Body of pancreas (tissue), 4 donors: ENCODE measurements at places on chromosomes 1 and 21.

- DNase-seq = peak; percentile 79
Measured at GRCh38 chr1:225911191-225912130, 12.6 kb downstream of the PYCR2 start.

GRCh38 chr1:76511558-76512179, 355.6 kb upstream of the ST6GALNAC5 start:
- no peak for DNase-seq

DNA sequence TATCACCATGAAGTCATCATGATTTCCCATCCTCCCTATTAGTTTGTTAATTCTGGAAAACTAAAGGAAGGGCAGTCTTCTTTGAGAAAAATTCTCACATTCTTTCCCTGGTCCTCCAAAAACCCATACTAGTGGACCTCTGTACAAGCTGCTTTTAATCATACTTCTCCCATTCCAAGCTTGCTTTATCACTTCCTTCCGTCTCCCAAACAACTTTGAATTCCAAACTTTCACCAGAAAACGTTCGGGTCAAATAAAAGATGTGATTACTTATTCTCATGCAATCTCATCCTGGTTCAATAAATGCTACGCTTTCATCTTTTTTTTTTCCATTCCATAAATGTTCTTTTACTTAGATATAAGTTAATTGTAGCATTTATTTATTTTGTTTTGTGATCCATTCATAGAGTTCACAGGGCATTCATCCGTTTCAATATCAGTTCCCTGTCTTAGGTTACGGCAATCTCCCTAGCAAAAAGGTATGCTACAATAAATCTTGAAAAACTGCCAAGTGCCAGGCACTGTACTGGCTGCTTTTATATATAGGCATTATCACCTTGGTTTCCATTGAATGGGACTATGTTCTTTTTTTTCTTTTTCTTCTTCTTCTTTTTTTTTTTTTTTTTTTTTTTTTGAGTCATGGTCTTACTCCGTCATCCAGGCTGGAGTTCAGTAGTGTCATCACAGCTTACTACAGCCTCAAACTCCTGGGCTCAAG, 100.2 kb upstream of the GREM2 start:
- no peak for DNase-seq

- no peak for DNase-seq
Measured at GRCh38 chr1:170481000-170481399, 51.0 kb upstream of the GORAB start.

DNA sequence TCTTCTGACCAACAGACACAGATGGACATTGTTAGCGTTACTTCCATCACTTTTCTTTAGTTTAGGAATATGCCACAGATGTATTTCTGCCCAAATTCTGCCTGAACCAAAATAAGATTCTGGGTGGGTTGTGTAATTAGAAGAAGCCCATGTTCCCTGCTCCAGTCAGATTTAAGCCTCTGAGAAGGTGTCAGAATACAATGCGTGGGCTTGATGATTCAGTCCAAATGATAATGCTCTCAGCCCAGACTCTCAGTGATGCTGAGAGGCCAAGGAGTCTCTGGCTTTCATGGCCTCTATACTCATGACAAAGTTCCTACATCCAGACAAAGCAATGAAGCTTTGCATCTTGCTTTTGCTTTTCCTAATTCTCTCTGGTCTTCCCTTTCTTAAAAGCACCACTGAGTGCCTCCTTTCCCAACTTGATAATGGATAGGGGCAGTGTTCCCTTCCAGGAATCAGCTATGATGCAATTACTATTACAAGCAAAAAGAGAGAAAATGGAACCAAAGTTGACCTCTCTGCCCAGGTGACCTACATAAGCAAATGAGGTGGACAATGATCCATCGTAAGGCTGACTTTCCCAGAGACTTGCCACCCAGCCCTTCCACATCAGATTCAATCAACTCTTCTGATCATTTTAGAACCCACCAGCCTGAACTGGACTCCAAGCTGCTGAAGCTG, 8.8 kb downstream of the SEC16B start:
- DNase-seq = no peak

- no peak for DNase-seq
Measured at GRCh38 chr1:10834770-10835412, 38.4 kb upstream of the CASZ1 start.

GRCh38 chr1:57576756-57577155, 152.9 kb upstream of the DAB1 start:
- peak; percentile 12 for DNase-seq

DNA sequence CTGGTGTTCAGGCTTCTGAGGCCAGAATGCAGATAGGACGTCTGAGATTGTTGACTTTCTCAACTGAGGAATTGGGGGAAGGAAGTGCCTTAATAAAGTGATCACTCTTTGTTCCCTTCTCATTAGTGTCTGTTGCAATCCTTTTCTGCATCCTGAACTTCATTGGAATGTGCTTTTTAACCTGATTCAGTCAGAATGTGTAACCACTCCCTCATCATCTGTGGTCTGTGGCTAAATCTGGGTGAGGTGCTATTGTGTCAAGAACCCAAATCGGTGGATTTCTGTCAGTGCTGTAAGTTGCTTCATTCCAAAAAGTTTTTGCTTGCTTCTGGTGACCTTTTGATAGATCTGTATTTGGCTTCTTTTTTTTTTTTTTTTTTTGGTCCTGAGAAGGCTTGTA, 38.2 kb downstream of the ARID1A start:
- DNase-seq = no peak

- peak; percentile 32 for DNase-seq
Measured at GRCh38 chr1:11847667-11848372, at the start of gene NPPA. TSS of gene NPPA (minus strand) at chr1:11847783. CDS start at chr1:11847684, 99 bp downstream.

- DNase-seq = no peak
Measured at GRCh38 chr1:99705385-99705784, 59.5 kb downstream of the PALMD start.

- no peak for DNase-seq
Measured at GRCh38 chr21:40616377-40616704, 230.6 kb downstream of the DSCAM start.

DNA sequence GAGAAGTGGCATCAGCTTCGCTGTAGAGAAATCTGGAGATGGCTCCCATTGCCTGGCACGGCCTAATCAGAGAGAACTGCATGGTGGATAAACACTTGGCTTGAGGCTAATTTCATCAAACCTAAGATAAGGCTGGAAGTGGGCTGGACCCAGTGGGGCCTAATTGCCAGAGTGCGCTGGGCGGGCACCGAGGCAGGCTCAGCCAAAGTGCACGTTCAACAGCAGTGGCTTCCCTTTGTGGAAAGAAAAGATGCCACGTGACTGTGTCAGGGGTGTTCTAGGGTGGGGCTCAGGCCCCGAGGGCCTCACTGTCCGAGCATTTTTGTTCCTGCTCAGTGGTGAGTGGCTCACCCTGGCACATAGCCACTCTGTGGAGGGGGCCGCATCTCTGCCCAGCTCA, 5.8 kb downstream of the PLCH2 start:
- no peak for DNase-seq

DNA sequence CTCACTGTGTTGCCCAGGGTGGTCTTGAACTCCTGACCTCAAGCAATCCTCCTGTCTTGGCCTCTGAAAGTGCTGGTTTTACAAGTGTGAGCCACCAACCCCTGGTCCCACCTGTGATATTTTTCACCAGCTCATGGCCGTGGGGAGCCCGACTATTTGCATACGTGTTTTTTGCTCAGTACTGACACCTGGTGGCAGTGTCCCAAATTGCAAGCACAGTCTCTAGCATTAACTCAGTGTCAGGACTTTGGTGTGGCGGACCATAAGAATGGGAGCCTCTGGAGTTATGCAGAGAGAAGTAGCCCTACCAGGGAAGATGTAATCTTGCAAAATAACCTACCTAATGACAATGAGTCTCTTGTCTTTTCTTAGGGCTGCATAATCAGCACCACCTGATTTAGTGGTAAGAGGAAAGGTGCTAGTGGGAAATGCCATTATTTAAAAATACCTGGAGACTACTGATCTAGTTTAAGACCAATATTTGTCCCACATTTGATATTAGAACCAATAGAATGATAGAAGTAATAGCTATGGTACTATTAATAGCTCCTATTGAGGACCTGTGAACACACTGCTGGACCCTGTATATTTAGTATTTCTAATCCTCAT, 305.4 kb downstream of the DISC1 start:
- DNase-seq = no peak

DNA sequence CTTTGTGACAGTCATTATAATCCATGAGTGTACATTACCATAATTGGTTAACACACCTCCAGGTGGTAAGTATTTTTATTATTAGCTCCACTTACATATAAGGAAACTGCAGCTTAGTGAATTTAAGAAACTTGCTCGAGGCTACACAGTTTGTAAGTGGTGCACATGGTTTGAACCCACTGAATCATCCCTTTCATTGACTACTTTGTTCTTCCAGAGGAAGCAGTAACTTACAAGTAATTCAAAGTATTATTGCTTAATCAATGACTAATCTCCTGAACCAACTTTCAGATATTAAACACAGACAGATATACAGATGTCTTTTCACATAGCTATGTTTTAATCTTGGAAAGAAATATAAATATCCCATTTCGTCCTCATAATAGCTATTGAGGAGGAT, 18.7 kb upstream of the CLDN8 start:
- no peak for DNase-seq

DNA sequence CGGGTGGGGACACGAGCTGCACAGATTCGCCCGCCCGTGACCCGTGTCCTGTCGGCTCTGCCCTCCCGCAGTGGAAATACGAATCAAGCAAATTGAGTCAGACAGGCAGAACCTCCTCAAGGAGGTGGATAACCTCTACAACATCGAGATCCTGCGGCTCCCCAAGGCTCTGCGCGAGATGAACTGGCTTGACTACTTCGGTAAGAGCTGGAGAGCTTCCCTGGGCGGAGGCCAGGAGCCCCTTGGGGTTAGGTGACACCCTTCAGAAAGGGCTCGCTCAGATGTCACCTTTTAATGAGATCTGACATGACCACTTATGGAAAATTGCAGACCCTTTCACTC, 489 bp downstream of the CDCA8 start:
- no peak for DNase-seq

DNA sequence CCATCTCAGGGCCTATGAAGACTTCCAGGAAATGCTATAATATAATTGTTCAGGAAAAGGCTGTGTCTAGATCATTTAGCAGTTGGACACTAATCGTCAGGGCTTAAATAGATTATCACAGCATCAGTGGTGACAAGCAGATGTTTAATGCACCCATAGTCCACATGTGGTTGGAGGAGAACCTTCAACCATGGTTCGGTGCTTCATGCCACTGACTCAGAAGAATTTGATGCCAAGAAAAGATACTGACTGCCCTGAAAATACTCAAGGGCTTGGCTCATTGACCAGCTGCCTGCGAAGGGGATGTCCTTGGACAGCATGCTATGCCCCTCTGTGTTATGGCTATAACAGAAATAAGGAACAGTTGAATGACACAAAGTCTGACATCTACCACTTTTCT, 175.7 kb downstream of the HHIPL2 start:
- no peak for DNase-seq

DNA sequence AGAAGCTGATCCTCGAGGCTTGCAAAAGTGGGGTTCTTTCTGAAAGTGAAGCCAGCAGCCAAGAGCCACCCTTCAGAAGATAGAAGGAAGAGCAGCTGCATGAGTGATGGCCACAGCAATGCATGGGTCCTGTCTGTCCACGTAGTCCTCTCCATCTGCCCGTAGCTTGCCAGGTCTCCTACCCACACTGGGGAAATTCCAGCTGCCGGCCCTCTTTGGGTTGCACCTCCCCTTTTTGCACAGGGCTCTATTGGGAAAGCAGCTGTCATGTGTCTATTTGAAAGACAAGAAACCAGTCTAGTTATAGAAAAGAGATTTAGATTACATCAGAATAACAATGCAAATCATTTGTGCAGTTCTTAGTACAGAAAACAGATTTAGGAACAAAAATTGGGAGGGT, 204.4 kb downstream of the GIPC2 start:
- no peak for DNase-seq
